Hepatic stellate cell (primary cell): ENCODE measurements at places on chromosomes 5 and 9.
A peak's percentile ranks its signal among the peaks of the same experiment; 100 is the strongest.

GRCh38 chr5:10479154-10479721, 37.6 kb downstream of the ROPN1L start:
- DNase-seq: peak; percentile 91

GRCh38 chr9:21576331-21577189, 94.4 kb upstream of the IFNE start:
- peak; percentile 46 for DNase-seq

- DNase-seq: no peak
These were observed 524.2 kb downstream of the GABRG2 start for GRCh38 chr5:162591724-162592123.

GRCh38 chr9:98341157-98342097, 86.0 kb upstream of the TBC1D2 start:
- DNase-seq: no peak

DNA sequence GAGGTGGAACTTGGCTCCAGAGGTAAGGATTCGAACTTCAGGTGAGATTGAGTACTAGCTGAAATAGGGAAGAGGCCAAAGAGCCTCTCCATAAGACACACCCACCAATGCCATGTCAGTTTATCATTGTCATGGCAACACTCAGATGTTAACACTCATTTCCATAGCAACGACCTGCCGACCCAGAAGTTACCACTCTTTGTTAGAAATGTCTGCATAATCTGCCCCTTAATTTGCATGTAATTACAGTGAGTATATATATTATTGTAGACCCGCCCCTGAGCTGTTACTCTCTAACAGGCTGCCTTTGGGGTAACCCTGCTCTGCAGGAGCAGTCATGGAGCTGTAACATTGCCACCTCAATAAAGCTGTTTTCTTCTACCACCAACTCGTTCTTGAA, 10.2 kb upstream of the NTRK2 start:
- DNase-seq: no peak

- no peak for DNase-seq
These were observed 10.3 kb downstream of the WWC1 start for GRCh38 chr5:168301593-168302390.

DNA sequence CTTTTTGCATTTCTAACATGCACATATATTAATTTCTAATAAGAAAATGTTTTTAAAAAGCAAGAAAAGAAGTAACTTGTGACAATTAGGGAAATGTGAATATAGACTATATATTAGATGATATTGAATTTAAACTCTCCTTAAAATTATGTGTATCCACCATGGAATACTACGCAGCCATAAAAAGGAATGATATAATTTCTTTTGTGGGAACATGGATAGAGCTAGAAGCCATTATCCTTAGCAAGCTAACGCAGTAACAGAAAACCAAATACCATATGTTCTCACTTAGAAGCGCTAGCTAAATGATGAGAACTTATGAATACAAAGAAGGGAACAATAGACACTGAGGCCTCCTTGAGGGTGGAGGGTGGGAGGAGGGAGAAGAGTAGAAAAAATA, 23.8 kb upstream of the AP3B1 start:
- DNase-seq: no peak

- DNase-seq: no peak
These were observed 1.1 kb downstream of the KDM3B start for GRCh38 chr5:138353560-138354080.

- DNase-seq: no peak
These were observed 62.6 kb downstream of the NUP214 start for GRCh38 chr9:131187957-131188356.

GRCh38 chr5:163861670-163862069, 356.3 kb downstream of the MAT2B start:
- no peak for DNase-seq

DNA sequence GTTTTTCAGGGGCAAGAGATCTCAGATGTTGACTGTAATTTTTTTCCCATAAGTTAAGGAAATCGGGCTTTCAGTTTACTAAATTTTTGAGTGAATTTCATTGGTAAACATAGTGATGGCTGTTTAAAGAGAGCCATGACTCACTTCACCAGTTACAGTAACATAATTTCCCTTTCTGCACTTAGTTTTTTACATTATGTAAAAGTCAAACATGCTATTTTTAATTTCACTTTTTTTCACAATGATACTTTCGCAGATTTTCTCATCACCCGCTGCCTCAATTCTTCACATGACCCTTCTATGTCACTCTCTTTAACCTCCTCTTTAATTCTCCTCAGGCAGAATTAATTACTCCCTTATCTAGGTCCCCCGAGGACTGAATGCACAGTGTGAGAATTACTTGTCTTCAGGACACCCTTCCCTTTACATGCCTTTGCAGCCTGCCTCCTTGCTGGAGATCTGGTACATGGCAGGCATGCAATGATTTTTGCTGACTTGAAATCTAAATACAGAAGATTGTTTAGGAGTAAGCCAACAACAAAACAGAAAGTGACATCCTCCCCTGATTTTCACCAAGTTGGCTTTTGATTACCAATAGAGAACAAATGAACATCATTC, 217.5 kb upstream of the S1PR3 start:
- DNase-seq: no peak

DNA sequence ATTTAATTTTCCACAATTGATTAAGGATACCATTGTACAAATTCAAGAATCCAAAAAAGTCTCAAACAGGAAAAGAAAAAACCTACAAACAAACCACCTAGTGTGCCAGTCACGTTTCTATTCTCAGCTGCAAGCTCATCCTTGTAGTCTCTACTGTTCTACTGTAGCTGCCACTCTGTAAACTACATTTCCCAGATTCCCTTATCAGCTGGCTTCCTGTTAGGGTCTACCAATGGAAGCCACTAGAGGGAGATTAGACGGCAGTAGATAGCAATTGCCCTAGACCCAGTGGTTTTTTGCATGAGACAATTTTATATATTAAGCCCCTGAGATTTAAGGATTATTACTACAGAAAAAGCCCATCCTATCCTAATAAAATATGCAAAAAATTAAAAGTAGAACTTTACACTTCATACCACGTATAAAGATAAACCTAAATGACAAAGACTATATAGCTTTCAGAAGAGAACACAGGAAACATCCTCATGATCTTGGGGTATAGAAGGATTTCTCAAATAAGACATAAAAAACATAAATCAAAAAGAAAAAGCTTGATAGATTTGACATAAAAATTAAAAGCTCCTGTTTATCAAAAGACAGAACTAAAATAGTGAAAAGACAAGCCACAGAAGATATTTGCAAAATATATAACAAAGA, 37.4 kb downstream of the P4HA2 start:
- DNase-seq: peak; percentile 84

DNA sequence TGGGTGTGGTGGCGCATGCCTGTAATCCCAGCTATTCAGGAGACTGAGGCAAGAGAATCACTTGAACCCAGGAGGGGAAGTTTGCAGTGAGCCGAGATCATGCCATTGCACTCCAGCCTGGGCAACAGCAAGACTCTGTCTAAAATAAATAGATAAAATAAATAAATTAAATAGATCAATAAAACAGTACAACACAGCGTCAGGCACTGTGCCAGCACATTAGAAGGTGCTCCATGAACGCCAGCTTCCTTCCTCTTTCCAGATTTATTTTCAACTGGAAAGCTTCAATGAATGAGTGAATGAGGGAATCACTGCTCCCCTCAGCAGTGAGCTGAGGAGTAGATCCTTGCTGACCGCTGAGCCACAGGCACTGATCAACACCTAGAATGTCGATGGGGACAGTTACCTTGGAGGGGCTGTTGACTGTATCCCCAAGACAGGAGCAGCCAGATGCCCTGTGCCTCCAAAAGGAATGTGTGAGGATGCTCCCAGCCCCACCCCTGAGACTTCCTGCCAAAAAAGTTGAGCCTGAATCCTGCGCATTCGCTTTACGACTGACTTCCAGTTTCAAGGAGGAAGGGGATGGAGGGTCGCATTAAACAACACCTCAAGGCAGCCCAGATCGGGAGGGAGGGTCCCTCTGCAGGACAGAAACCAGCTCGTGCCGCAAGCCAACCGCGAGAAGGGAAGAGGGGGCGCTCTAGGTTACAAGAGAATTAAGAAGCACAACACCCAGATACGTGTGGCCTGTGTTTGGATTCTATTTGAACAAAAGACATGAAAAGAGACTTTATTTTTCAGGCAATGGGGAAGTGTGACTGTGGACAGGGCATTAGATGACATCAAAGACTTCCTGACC, 54.0 kb upstream of the CNOT6 start:
- DNase-seq: no peak

DNA sequence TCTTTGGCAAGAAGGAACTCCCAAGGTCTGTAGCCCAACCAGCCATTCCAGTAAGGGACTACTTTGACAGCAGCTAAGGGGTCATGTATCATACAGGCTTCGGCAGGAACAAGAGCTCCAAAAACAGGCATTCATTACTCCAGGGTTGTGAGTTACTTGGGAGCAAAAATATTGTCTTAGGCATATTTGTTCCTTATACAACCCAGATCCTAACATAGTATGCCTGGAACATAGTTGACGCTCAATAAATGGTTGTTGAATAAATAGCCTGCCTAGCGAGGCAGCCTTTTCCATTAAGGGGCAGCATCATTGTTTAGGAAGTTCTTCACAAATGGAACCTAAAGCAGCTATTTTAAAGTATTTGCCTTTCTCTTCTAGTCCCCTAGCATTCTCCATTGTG, 35.8 kb upstream of the FER start:
- no peak for DNase-seq

GRCh38 chr5:72555871-72556270, 48.7 kb upstream of the ZNF366 start:
- DNase-seq: no peak

DNA sequence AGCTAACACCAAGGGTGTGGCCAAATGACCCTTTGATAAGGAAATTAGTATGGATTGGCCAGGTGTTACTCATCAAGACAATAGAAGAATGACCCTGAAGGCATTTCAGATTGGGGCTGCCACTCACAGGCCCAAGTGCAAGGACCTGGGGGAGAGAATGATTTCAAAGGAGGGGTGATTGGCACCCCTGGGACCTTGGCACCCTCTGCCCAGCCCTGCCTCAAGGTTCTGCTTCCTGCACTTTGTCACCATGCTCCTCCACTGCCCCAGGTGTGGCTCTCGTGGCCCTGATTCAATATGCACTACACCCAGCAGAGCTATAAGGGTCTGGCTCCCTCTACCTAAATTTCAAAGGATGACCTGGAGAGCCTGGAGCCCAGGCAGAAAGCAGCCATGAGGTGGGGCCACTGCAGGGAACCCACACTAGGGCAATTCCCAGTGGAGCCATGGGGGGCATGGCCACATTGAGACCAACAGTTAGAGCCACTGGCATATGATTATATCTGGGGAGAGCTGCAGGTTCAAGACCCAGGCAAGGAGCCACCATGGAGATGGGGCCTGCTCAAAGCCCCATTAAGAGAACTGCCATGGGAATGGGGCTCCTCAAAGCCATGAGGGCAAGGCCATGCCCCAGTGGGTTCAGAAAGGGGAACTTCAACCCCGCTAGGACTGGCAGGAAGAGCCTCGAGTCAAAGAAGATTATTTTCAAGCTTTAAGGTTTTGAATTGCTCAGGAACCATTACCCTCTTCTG, 93.0 kb downstream of the CEMIP2 start:
- DNase-seq: no peak

GRCh38 chr5:109027983-109028607, 280.4 kb downstream of the FER start:
- no peak for DNase-seq

DNA sequence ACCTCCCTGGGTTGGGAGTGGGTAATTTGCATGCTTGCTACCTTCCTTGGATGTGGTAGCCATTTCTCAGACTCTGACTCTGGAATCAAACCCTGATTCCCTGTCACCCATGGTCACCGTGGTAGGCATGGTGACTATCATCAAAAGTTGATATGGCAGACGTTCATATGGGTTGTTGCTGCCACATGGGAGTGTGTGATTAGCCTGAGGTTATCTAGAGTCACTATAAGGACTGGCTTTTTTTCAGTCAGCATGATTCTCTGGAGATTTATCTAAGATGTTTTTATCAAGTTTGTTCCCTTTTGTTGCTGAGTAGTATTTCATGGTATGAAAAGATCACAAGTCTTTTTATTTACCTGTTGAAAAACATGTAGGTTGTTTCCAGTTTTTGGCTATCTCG, 7.0 kb downstream of the RCL1 start:
- no peak for DNase-seq

- no peak for DNase-seq
These were observed 132.6 kb downstream of the XRCC4 start for GRCh38 chr5:83209963-83210362.

- no peak for DNase-seq
These were observed 116.8 kb downstream of the PDZD2 start for GRCh38 chr5:31755676-31756230.

GRCh38 chr9:130532426-130533080, 46.8 kb upstream of the FUBP3 start:
- no peak for DNase-seq

DNA sequence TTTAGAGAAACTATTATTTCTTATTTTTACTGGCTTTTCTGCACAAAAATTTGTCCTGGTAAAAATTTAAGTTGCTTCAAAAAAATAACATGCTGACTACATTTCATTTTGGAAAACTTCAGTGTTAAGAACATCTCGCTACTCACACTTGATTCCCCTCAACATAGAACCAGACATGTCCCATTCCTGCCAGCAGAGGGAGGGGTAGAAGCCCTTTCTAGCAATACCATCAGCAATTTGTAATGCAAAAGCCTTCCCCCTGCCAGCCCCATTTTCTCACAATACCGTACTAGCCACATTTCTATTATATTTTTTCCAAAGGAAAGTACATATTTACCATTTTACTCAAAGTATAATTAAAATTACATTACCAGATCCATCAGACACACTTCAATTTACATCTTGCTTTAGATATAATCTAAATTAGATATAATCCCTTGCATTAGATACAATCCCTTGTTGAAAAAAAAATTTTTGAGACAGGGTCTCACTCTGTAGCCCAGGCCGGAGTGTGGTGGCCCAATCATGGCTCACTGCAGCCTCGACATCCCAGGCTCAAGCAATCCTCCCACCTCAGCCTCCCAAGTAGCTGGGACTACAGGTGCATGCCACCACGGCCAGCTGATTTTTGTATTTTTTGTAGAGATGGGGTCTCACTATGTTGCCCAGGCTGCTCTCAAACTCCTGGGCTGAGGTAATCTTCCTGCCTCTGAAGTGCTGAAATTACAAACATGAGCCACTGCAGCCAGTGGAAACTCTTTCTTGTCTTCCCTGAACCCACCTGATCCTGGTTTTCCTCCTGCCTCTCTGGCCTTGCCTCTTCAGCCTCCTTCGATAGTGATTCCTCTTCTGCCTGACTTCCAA, 39.6 kb upstream of the IDNK start:
- DNase-seq: peak; percentile 36

- DNase-seq: no peak
These were observed 43.4 kb upstream of the BICD2 start for GRCh38 chr9:92807757-92808725.
